ENCODE measurements at places on chromosomes 5 and 9.
A peak's percentile ranks its signal among the peaks of the same experiment; 100 is the strongest.

- DNase-seq: no peak
Observed at GRCh38 chr5:180540050-180540694, 46.0 kb downstream of the CNOT6 start.

GRCh38 chr5:66180282-66181155 lies 36.4 kb downstream of the SREK1 start:
- DNase-seq: no peak

DNA sequence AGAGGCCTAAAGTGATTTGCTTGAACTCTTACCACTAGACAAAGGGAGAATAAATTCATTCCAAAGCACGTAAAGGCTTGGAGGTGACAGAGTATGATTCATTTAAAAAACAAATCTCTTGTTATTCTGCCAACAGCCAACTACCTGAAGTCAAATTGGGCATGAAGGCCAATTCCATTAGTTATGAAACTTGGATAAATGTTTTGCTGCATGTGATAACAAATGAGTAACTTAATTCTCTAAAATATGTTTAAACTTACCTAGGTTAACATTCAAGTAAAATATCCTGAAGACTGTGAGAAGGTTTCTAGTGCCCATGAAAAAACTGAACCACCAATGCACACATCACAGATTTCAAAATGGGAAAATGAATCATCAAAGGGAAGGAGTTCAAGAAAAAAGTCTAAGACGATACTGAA lies 120.1 kb upstream of the TSLP start:
- DNase-seq: no peak

DNA sequence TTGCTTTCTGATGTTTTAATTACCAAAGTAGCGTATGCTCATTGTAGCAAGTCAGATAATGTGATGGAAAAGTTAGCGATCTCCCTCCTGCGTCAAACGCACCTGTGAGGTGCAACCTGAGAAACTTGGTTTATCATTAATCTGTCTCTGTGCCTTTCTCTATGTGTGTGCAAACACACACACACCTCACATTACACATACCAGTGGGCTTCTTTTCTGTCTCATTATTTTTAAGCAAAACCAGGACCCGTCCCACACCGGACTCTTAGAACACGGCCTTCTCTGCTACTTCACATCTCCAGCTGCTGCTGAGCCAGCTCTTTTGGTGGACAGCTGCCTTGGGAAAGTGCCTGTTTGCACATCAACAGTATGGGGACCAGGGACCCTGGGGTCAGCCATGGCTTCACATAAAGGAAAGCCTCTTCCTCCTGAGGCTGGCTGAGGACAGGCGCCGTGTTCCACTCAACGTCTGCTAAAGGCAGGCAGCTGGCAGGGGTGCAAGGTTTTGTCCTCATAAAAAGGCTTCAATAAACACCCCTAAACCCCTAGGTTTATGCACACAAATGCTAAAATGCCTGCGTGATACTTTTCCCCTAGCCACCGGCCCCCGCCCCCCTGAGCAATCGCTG lies 44.2 kb downstream of the MRPL36 start:
- DNase-seq: no peak

DNA sequence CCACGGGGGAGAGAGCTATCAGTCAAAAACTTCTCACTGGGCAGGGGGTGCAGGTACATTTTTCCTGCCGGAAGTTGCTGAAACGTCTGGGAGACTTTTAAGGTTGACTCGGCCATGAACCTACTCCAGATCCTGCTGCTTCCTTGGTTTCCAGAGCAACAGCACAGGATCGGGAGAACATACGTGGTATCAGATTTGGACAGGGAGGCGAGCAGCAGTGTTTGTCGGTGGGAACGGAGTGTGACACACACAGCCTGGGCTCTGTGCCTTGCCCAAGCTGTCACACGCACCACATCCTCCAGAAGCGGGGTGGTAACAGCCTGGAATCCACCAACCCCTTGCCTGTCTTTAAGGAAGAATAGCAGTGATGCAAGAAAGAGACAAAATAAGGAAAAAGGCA lies 276.5 kb downstream of the SLIT3 start:
- no peak for DNase-seq

- no peak for DNase-seq
Observed at GRCh38 chr5:123371575-123372179, 51.5 kb downstream of the CEP120 start.

GRCh38 chr5:181173420-181174342 lies 26.3 kb downstream of the OR2V2 start:
- peak; percentile 70 for DNase-seq

DNA sequence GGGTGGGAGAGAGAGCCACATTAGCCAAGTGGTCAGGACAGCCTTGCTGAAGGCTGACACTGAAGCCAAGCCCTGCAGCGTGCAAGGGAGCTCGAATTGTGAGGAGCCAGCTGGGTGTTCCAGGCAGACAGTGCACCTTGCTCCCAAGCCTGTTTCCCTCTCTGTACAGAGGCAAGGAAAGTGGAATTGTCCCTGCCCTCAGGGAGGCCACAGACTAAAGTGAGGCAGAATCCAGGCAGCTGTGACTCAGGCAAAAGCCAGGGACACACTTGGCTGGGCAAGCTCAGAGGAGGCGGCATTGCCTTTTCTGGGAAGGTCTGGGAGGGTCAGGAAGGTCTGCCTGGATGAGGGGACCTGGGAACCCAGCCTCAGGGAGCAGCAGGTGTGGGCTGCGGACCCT lies 50.2 kb upstream of the LMX1B start:
- DNase-seq: no peak

- no peak for DNase-seq
Observed at GRCh38 chr9:109186857-109187520, 19.9 kb upstream of the FRRS1L start.

- DNase-seq: no peak
Observed at GRCh38 chr5:97906135-97906534, 723.1 kb upstream of the RIOK2 start.

DNA sequence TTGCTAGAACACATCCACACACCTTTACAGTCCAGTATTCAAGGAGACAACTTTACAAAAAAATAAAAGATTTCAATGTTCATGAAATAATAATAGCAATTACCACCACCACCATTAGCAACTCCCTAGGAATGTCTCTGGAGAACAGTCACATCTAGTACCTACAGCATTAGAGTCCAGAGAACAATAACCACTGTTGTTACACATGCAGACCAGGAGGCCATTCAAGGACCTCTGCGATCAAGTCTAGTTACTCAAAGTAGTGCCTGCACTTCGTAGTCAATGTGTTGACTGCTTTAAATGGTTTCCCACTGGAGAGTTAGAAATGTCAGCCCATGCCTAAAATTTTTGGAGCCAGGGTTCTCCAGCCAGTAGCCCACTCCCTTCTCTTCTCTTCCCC lies 244.4 kb downstream of the DEPDC1B start:
- DNase-seq: no peak

DNA sequence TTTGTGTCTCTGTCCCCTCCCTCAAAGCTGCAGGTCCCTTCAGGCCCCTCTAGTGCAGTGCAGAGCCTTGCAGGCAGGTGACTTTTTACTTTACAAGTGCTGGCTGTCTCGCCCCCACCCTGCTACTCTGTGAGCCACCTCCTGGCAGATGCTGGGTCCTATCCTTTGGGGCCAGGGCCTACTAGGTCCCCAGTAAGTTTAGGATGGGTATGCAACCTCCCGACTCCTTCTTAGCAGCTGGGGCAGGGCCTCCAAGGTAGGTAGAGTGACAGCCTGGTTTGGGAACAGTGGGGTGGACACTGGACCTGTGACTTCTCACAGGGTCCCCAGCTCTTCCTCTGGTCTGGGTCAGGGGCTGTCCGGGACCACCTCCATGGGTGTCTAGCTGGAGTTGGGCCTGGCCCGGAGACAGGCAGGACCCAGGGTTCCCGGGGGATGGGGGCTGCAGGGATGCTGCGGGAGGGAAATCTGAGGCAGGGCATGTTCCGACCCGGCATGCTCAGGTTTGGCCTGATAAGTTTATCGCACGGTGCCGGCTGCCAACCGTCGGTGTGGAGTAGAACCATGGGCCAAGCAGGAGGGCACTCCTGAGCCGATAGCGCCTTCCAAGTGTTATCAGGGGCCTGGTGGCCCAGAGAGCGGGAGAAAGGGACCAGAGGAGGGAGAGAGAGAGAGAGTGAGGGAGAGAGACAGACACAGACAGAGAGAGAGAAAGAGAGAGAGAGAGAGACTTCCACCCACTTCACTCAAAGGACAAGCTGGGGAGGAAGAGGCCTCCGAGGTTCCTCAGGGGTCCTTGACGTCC lies 20.5 kb downstream of the GFI1B start:
- DNase-seq: no peak

DNA sequence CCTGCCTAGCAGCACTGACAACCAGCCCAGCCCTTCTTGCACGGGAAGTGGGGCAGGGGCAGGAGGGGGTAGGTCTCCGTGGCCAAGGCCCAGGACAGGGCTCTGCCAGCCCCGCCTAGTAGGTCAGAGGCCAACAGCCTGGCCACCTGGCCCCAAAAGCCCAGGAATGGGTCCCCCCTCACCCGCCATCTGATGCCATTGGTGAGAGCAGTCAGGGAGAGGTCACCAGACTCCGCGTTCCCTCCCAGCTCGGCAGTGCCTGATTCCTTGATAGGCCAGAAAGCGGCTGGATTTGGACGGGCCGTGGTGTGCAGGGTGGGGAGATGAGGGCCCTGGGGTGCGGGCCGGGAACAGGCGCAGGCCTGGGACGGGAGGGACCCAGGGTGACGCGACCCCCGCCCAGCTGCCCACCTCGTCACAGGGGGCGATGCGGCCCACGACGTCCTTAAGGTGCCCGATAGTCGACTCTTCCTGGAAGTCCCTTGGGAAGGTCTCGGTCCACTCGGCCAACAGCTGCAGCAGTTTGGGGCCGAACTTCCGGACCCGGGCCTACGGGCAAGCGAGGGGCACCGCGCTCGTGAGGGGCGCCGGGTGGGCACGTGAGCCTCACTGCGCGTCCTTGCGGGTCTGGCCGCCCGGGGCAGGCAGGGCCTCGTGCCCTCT lies 64.5 kb upstream of the RNF130 start:
- no peak for DNase-seq

- no peak for DNase-seq
Observed at GRCh38 chr9:130337318-130337717, 71.8 kb downstream of the HMCN2 start.

DNA sequence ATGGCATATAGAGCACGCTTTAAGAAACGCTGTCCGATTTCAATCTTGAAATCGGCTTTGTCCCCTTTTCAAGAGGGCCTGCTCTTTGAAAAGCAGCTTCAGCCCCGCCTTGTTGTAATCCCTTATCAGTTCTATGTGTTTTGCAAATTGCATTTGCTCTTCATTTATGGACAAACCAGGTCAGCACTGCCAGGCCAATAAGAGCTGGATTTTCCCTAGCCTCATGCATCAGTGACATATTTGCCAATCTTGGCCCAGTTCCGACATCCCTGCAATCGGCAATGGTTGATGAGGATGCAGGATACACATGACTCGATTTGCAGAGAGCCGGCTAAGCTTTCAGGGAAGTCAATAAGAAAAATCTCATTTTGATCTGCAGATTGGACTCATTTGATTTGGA lies 529.1 kb upstream of the CLINT1 start:
- DNase-seq: no peak
